NCI-H526 treated with DMSO at 0.1 percent for 48 hours (cell line): ENCODE measurements at places on chromosomes 7 and 10.

DNA sequence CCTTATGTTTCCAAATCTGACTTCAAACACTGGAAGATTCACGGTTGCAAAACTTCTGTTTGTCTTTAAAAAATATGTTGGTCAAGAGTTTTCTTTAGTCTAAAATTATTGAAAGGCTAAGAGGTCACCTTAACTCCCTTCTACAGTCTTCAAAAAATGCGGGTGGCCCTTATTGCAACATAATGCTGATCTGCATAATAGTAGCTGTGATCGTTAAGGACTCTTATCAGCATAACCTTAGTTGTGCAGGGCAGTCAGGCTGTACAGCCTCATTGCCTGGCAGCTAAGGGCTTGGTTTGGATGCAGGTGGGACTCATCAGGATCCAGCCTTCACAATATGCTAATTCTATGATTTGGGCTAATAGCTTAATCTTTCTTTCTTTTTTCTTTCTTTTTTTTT is 15.0 kb downstream of the KIAA1217 start:
- no peak for DNase-seq

- DNase-seq, result no peak
Measured at GRCh38 chr10:58827381-58827780, 314.7 kb downstream of the BICC1 start.

- DNase-seq, result no peak
Measured at GRCh38 chr7:83290211-83290610, 127.5 kb upstream of the PCLO start.

GRCh38 chr10:35017608-35018007 is 72.5 kb downstream of the CUL2 start:
- DNase-seq, result no peak

GRCh38 chr7:74400420-74401136 is 53.1 kb upstream of the GTF2IRD1 start:
- no peak for DNase-seq

GRCh38 chr10:123069246-123069986 is 60.6 kb downstream of the ACADSB start:
- no peak for DNase-seq

GRCh38 chr10:58529077-58529728 is 16.5 kb downstream of the BICC1 start:
- DNase-seq, result no peak

DNA sequence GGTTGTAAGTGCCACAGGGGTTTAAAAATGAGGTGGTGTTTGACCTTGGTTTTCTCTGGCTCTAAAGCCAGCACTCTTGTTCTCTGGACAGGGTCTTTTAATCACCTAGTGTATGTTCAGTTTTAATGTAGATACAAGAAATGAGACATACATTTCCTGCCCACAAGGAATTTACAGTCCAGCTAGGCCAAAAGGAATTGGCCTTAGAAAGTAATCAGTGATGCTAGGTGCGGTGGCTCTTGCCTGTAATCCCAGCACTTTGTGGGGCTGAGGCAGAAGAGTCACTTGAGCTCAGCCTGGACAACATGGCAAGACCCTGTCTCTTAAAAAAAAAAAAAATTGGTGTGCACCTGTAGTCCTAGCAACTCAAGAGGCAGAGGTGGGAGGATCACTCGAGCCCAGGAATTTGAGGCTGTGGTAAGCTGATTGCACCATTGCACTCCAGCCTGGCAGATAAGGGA is 100.2 kb downstream of the LRMDA start:
- DNase-seq, result no peak

DNA sequence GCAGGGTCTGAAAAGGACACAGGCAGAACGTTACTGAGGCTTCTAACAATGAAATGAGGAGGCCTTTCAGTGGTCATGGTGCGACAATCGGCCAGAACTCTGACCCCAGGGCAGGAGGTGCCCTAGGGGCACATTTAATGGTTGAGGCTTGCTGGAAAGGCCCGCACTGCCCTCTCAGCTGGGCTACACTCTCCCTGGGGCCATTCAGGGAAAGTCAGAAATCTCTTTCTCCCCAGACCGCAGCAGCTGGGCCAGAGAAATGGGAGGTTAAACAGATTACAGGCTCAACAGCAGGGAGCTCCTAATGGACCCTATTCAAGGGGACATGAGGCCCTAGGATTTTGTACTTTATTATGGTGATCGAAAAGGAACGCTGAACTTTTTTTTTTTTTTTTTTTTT is 85.6 kb upstream of the FGFR2 start:
- DNase-seq, result no peak

GRCh38 chr10:10589540-10590303 is 427.9 kb upstream of the CELF2 start:
- no peak for DNase-seq

- no peak for DNase-seq
Measured at GRCh38 chr10:70370766-70371165, 11.7 kb downstream of the LRRC20 start.

GRCh38 chr7:133815611-133816210 is 311.4 kb upstream of the LRGUK start:
- no peak for DNase-seq

DNA sequence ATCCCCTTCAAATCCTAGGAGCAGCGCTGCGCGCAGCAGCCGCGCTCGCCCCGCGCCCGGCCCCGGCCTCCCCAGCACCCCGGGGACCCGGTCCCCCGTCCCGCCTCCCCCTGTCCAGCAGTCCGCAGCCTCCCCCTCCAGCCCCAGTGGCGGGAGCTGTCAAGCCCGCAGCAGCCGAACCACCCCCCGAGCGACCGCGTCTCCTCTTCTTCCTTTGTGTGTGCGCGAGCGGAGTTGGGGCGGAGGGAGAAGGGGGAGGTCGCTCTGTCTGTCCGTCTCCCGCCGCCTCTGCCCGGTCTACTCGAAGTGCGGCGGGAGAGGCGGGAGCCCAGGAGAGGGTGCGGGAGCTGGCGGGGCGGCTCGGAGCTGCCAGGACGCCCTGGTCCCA is 375 bp upstream of the CHN2 start:
- no peak for DNase-seq

- DNase-seq, result no peak
Measured at GRCh38 chr7:154975984-154976383, 26.9 kb downstream of the PAXIP1 start.

GRCh38 chr10:13338390-13339110 is 9.5 kb downstream of the SEPHS1 start:
- DNase-seq, result no peak

DNA sequence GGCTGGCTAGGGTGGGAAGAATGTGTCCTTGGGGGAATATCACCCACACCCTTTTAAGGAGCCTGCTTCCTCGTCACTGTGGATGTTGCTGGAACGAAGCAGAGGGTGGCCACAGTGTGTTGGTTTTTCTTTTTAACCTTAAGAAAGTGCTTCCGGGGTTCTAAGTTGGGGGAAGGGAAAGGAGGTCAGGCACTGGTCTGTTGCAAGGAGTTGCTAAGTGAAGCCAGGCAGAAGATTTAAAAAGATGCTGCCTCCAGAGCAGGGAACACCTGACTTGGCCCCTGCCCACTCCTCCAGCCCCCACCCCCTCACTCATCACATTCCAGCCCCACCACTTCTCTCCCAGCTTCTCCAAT is 213.1 kb downstream of the EMX2 start:
- DNase-seq, result no peak

- DNase-seq, result no peak
Measured at GRCh38 chr7:55065079-55065478, 46.3 kb downstream of the EGFR start.
